Chondrocyte (in vitro differentiated cells): ENCODE measurements at places on chromosomes 13 and 19. TPM values are rescaled to one million over a fixed set of nuclear protein-coding genes. Genes with fewer than 3 reads are reported as not detected.

CEACAM21 gene
- total RNA-seq, result not detected in 3 replicates

DNA sequence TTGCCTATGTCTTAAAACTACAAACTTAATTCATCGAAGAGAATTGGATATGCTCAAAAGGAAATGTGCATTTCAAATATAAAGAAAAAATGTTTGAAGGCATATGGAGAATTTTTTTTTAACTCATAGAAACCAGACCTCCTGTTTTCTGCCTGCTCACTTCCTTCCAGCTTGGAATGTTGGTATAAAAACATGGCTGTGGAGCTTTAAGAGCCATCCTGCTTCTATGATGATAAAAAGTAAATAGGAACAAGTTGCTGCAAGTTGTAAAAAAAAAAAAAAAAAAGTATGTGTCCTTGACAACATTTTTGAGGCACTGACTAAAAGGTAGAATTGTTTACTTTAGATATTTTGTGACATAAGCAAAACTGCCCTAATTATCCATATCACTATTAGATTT is 1230.7 kb downstream of the PCDH9 start:
- DNase-seq, result no peak

GRCh38 chr13:113562085-113562749 is 22.3 kb upstream of the TFDP1 start:
- DNase-seq, result peak; percentile 83

GRCh38 chr13:66915596-66916185 is 314.4 kb downstream of the PCDH9 start:
- DNase-seq, result no peak

- no peak for DNase-seq
Measured at GRCh38 chr19:18496167-18496979, 25.5 kb downstream of the ELL start.

GRCh38 chr13:49021953-49022352 is 46.2 kb downstream of the FNDC3A start:
- no peak for DNase-seq

- no peak for DNase-seq
Measured at GRCh38 chr13:101875717-101876393, 423.4 kb downstream of the ITGBL1 start.

CNOT3 gene
- total RNA-seq, result 33.1 to 47.3 TPM (median 33.7 TPM) in 3 replicates

DNA sequence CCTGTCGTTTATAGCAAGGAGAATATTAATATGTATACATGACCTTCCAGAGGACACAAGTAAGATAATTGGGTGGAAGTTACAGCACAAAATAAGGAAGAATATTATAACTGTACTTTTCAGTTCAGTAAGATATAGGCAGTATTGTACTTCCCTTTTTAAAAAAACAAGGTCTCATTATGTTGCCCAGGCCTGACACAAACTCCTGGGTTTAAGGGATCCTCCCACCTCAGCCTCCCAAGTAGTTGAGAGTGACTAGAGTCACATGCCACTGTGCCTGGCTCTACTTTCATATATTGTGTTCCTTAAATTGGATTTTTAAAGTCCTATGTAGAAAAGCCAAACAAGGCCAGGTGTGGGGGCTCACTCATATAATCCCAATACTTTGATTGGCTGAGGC is 19.5 kb upstream of the MAB21L1 start:
- no peak for DNase-seq
